ENCODE measurements at places on chromosomes 3 and 15.

DNA sequence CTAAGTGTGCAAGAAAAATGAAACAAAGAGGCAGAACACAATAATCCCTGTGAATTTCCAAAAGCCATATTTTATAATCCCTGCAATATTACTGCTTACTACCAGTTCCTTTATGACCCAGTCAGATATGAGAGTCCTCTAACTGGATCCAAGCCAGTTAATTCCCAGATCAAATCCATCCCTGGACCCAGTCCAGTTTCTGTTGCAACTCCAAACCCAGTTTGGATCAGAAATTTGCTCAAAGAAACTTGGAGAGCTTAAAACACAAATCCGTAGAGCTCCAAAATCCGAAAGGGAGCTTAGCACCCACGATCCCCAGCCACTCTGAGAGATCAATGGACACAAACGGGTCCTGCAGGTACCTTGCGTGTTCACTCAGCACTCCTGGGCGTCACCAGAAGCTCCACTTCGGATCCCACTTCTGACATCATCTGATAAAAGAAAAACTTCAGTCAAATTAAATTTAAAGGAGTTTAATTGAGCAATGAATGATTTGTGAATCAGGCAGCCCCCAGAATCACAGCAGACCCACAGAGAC, 32.6 kb upstream of the THUMPD3 start:
- no peak for DNase-seq

DNA sequence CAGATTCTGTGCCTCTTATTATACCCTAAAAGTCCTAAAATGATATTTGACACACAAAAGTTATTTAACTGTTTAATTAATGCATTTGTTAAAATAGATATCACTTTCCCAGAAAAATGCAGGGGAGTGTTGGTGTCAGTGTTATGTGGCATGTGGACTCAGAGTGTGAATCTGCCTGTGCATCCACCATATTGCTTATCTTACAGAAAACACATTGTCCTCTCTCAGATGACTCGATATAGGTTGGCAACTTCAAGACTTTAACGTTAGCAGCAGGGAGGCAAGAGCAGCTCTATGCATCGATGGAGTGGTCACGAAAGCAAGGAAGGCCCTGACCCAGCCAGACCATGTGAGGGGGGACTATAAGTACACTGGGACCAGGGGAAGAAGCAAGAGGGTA, 165.4 kb upstream of the DCBLD2 start:
- DNase-seq: no peak

DNA sequence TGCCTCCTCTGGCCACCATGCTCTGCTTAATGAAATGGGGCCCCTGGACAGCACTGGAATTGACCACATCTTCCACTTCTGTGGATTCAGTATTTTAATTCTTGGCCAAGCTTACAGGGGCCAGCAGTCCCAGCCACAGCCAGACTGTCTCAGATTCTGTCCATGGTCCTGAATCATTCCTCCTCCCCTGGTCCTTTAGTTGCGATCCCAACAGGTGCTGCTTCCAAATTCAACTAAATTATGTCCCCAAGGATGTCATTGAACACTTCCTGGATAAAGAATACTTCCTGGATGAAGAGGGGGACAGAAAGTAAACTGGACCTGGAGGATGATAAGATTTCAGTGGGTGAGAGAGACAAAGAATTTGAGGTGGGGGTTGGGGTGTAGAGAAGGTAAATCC, 111.1 kb upstream of the FOXB1 start:
- DNase-seq: no peak

GRCh38 chr3:178476886-178477285, 59.4 kb upstream of the KCNMB2 start:
- no peak for DNase-seq

- no peak for DNase-seq
Observed at GRCh38 chr3:104368760-104369159, 997.9 kb upstream of the ALCAM start.

GRCh38 chr3:152056481-152056880, 183.0 kb downstream of the SUCNR1 start:
- no peak for DNase-seq

- DNase-seq: no peak
Observed at GRCh38 chr3:26713091-26713490, 90.5 kb downstream of the LRRC3B start.

GRCh38 chr3:1462371-1462770, 369.5 kb downstream of the CNTN6 start:
- DNase-seq: no peak

- no peak for DNase-seq
Observed at GRCh38 chr15:81941479-81941878, 104.3 kb downstream of the MEX3B start.

- DNase-seq: no peak
Observed at GRCh38 chr3:172194702-172195406, 155.5 kb downstream of the FNDC3B start.

DNA sequence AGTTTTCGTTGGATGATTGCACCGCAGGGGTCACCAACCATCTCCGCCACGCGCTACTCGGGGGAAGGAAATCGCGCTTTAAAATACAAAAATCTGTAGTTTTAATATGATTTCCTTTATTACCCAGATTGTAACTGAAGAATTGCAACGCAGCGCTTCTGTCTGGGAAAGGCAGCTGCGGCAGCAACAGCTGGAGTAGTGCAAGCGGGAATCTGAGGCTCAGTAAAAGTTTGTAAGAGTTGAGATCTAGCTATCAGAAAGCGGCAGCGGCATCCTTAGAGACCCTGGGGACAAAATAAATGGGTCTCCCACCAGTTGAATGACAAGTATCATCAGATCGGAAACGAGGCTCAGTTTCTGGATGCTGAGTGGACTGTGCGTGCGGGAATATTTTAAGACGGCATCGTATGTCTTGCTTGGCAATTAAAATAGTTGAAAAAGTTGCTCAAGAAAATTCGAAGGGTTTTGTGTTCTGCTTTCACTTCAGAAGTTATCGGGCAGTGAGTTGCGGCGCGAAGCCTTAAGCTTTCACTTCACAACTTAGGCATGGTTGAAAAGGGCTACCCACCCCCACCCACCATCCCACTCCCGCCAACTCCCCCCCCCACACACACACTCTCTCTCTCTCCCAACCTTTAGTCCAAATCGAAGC, 2.7 kb downstream of the MECOM start:
- DNase-seq: no peak

GRCh38 chr3:107524841-107525643, 2.3 kb downstream of the BBX start:
- DNase-seq: peak; percentile 23

GRCh38 chr15:90101969-90102890, at the start of gene IDH2:
TSS of gene IDH2 (minus strand) at chr15:90102468. CDS start at chr15:90102390, 78 bp downstream.
- DNase-seq: peak; percentile 68

DNA sequence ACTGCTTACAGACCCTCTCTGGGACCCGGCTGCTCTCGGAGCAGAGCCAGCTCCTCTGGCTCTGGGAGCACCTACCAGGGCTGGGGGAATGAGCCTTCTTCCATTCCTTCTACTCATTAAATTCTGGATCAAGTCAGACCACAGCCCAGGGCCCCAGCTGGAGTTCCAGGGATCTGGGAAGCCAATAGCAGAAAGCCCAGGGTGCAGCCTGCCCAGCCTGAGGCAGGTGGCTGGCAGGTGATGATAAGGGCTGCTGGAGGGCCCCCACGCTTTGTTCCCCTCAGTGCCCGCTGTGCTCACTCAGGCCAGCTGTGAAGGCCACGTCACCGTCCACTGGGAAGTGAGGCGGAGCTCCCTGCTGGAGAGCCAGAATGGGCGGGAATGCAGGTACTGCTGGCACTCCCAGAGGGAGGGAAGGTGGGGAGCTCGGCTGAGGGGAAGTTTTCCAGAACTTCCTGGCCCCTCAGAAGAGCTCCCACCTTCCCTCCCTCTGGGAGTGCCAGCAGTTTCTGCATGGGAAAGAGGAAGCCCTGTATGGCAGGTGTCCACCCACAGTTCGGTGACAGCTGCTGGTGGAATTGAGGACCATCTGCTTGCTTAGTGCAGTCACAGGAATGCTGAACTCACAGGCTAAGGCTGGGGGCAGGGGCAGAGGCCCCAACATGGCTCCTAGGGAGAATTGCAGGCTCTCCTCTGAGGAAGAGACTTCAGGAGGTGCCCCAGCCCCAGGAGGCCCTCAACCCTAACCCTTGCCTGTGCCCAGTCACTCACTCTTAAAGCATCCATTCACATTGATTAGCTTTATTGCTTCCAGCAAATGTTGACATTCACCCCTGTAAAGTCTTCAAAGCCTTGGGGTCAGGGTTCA, 12.6 kb upstream of the RTP3 start:
- DNase-seq: no peak

GRCh38 chr15:75148280-75148679, 53.4 kb upstream of the C15orf39 start:
- DNase-seq: no peak

DNA sequence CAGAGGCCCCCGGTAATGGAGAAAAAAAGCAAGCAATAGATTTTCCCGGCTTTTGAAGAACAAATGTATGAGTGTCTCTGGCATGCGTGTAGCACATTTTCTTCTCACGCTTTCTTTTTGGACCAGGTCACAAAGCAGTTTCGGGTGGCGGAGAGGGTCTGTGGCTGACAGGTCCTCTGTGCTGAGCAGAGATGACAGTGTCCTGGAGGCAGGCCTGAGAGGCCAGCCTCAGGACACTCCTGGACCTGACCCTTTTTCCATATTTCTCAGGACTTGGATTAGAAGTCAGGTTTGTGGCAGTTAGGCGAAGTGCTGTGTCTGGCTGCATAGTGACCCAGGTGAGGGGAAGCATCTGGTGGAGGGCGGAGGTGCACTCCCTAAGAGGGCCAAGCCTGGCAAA, 52.9 kb downstream of the KLF13 start:
- DNase-seq: no peak

DNA sequence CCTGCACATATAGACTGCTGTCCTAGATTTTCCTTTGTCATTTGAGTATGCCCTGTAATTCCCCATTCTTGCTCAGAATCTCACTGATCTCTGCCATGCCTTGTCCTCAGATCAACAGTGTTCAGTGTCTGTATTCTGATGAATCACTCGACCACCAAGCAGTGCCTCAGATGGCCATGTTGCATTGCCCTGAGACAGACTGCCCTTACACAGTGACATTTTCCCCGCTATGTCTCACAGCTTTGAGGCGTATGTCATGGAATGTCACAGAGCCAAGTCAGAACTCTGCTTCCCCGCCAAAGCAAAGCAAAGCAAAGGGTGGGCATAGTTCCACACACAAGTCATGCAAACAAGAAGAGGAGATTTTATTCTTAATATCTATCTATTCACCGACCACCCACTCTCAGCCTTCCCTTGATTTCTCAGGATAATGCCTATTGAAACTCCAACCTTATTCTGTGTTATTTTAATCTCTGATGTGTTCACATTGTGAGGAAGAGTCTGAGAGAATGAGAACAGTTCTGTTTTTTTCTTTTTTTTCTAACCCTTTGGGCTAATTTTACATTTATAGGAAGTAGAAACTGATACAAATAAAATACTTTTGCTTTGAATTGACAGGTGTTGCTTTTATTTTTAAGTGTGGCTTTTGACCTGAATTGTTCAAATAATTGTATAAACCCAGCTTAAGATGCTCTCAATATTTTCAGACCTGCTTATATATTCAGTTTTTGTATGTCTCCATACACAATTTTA, 16.9 kb upstream of the PSMD6 start:
- DNase-seq: no peak

GRCh38 chr3:104388619-104389018, 978.1 kb upstream of the ALCAM start:
- DNase-seq: no peak

GRCh38 chr15:80836223-80836622, 57.1 kb downstream of the CEMIP start:
- no peak for DNase-seq

DNA sequence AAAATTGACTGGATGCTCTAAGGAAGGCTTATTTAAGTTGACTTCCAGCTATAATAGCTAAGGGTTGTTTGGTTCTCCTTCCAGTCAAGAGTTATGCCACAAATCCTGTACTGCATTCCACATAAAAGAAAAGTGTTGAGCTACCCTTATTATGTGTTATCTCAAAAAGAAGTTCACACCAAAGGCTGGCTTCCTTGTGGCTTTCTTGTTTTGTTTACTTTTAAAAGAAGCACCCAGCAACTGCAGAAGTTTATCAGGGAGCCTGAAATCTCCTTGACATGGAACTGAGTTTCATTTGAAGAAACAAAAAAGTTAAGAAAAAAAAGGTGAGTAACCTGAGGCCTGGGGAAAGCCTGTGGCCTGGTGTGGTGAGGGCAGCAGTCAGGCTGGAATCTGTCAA, 10.2 kb downstream of the MGLL start:
- no peak for DNase-seq

DNA sequence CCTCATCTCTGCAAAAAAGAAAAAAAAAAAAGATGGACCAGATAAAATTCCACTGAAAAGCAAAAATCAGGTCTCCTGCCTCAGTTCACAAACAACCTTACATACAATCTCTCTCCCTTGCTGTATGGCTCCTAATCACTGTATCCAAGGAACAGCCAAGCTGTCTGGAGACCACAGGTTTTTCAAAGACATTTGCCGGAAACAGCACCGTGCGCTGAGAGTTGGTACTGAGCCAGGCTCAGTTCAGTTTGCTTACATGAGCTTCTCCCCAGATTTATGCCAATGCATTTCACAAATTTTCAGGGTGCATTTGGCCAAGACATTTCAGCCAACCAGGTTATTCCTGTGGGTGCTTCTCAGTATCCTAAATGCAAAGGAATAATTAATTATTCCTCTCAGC, 4.1 kb downstream of the ACP3 start:
- DNase-seq: no peak

DNA sequence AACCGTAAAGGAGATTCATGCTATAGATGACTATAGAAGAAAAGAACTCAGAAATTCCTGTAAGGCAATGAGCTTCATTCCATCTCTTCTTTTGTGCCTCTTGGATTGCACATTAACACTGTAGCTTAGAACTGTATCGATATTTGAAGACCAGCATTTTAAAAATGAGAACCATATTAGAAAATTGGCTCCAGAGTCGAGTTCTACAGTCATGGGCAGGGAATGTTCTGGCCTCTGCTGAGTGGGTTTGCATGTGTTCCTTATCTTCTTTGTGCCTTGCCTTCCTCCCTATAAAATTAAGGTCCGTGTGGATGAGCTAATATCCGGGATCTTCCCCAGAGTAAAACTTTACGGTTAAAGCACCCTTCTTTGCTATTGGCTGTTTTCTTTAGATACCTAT, 77.4 kb upstream of the PLCL2 start:
- no peak for DNase-seq

- no peak for DNase-seq
Observed at GRCh38 chr3:53318522-53318921, 28.8 kb downstream of the DCP1A start.

All from amygdala (tissue), 56 donors.